ENCODE measurements at places on chromosomes 12 and 14.

GRCh38 chr12:14756334-14757143 is 46.7 kb downstream of the WBP11 start:
- DNase-seq, result peak; percentile 24

GRCh38 chr14:103544388-103545218 is 15.6 kb downstream of the TRMT61A start:
- no peak for DNase-seq

- DNase-seq, result no peak
Observed at GRCh38 chr12:39638178-39638577, 18.6 kb upstream of the ABCD2 start.

- no peak for DNase-seq
Observed at GRCh38 chr14:104274806-104275205, 136.4 kb downstream of the KIF26A start.

DNA sequence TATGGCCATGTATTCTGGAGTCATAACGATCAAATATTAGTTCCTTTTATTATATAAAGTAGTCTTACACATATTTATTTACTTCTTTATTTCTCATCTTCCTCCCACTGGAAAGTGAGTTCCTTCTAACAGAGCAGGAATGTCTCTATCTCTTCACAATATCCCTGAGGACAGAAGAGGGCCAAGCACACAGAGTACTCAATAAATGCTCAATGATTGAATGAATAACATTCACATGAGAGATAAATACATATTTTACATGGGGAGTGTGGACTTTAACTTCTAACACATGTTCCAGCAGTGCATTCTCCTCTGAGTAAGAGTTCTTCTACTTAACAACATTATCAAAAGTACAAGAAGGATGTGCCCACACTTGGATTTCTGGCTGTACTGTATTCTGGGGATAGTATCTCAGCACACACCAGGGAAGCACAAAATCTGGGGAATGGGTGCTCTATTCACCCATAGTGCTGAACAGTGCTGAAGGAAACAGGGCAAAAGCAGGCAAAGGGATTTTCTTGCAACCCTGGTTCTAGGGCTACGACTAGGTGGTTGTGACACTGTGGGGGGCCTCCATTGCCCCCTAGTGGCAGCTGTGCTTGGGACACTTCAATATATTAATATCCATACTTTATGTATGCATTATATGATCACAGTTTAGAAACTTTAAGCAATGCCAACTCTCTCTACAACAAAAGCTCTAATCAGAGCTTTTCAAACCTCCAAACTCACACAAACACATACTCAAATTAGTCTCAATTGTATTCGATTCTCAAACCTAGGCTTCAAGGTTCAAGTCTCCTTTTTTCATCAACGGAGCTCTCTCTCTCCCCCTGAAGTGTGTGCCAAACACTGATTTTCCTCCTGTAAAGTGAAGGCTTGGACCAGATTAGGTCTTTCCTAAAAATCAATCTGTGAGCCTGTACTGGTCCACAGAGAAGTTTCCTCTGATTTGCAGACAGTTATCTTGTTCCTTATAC is 115.5 kb downstream of the SLC2A13 start:
- peak; percentile 68 for DNase-seq

- no peak for DNase-seq
Observed at GRCh38 chr14:52974406-52974805, 23.6 kb upstream of the FERMT2 start.

- no peak for DNase-seq
Observed at GRCh38 chr14:26811756-26812305, 214.0 kb upstream of the NOVA1 start.

GRCh38 chr12:121114019-121114639 is 18.5 kb upstream of the P2RX7 start:
- no peak for DNase-seq

DNA sequence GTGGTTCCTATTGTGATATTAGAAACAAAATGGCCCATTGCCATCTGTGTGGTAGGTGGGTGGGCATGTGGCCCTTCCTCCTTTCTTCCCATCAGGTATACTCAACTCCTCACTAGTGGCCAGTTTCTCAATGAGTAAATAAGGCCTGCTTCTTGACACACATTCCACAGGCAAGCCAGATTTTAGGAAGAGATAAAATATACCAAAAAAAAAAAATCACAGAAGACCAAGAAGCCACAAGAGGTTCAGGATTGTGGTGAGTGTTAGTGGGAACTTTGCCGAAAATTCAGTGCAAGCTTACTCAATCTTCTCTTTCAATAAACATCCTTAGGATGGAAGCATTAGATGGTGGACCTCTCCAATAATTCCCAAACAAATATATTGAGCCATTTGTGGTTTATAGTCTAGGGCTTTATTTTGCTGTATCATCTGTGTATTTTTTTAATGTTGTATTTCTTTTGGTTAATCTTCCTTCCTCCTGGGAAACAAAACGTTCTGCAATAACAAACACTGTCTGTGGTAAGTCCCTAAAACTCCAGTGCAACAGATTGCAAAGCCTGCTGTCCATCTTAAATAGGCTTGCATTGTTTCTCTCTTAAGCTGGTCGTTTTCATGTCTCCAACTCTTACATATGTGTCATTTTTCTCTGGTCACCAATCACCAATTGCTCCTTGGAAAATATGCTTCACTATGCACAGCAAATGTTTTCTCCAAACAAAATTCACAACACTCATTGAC is 289.9 kb upstream of the KITLG start:
- no peak for DNase-seq

DNA sequence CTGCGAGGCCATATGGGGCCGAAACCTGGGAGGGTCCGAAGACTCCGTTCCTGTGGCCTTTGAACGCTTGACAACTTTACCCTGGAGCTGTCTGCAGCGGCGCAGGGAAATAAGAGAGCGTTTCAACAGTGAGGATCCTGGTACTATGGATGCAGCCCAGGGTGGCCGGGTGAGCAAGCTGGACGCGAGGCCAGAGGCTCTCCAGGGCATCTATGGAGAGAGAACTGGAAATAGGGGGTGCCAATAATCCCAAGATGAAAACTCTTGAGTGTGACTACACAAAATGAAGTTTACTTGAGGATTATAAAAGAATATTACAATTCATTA is 1.1 kb upstream of the ABCC9 start:
- no peak for DNase-seq
